ENCODE measurements at places on chromosomes 7 and 10.

DNA sequence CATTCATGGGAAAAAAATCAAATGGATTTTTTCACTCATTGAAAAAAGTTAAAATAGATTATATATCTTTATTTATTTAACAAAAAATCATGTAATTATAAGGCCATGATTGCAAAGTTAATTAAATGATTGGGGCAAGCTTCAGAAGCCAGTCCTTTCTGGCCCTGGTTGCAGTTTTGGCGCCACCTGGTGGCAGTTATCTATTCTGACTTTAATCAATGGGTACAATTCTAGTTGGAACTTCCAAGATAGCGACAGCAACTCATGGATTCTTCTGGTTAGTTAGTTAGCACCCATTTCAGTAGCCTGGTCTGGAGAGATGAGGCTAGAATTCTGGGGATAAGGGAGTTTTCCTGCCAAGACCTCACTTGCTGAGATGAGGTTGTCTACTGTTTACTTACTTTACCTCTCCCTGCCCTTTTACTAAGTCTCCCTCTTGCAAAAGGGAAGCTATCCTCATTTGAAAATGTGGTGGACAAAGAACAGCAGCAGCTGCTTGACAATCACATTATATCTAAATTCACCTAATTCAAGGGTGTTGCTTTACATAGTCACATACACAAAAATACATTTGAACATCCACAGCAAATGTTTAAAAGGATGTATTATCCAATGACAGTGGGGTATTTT is 42.3 kb downstream of the NOC3L start:
- DNase-seq: peak; percentile 60

DNA sequence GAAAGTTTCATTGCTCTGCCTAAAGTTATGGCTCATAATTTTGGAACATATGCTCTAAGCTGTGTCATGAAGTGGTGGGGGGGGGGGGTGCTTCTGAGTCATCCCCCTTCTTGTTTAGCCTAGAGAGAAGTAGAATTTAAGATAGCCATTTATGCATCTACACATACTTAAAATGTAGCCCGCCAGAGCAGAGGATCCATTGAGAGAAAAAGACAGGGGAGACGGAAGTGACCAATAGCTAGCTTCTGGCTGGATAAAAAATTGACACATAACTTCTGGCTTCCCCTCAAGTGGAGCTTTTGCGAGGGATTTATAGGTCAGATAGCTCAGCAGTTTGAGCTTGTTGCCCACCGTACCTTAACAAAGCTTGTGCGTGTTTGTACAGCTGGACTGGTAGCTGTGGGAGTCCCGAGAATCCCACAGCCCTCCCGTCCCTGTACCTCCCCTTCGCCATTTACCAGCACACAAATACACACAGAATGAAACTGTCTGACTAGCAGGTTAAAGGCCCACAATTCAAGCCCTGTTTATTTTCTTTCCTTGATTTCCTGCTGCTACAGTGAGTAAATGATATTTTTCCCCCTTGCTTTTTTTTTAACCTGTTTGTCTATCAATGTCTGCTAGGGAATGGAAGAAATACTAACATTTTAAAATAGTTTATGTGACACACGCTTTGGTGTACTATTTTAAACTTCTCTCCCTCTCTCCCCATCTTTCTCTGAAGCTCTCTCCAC is 232.6 kb upstream of the FERD3L start:
- DNase-seq: no peak

DNA sequence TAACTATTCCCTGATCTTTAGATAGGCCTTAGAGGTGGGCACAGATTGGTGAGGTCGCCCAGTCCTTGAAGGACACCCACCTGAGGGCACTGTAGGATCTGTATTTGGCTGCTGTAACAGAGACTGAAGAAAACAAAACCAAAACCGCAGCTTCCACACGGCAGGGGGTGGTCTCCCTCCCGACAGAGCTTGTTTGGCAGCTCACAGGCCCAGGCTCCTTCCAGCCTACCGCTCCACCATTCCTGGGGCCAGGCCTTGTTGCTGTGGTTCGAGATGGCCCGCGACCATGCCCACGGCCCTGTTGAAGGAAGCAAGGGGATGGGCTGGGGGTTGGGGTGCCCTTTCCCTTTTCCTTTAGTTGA is 30.4 kb downstream of the ZNF783 start:
- DNase-seq: no peak

- peak; percentile 16 for DNase-seq
These were observed 94.6 kb upstream of the MACROH2A2 start for GRCh38 chr10:69957886-69958555.

- DNase-seq: no peak
These were observed 133.6 kb upstream of the ASAH2 start for GRCh38 chr10:50384898-50385297.

DNA sequence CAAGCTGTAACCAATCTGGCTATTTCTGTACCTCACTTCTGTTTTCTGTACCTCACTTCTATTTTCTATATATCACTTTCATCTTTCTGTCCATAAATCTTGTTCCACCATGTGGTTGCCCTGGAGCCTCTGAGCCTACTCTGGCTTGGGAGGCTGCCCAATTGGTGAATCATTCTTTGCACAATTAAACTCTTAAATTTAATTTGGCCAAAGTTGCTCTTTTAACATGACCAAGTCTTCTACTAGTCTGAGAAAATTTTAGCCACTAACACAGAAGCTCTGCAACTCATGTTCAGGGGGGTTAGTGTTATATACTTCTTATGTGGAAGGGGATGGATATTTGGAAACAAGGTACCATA is 503.5 kb downstream of the KIF20B start:
- DNase-seq: no peak

GRCh38 chr10:86048973-86049372 is 317.6 kb downstream of the GRID1 start:
- DNase-seq: no peak

DNA sequence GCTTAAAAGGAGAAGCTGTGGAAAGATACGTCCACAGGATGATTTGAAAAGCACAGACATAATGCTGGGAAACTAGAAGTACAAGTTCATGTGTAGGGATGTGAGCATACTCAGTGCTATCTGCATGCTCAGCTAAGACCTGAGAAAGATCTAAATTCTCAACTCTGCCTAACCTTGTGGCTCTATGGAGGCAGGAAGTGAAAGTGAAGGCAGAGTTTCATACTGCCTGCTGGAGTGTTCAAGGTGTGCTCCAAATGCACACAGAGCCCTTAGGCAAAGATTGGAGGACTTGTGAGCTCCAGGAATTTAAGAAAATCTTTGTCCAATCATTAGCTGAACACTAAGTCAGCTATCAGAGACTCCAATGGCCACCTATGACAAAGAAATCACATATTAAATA is 190.9 kb downstream of the RNLS start:
- DNase-seq: no peak

DNA sequence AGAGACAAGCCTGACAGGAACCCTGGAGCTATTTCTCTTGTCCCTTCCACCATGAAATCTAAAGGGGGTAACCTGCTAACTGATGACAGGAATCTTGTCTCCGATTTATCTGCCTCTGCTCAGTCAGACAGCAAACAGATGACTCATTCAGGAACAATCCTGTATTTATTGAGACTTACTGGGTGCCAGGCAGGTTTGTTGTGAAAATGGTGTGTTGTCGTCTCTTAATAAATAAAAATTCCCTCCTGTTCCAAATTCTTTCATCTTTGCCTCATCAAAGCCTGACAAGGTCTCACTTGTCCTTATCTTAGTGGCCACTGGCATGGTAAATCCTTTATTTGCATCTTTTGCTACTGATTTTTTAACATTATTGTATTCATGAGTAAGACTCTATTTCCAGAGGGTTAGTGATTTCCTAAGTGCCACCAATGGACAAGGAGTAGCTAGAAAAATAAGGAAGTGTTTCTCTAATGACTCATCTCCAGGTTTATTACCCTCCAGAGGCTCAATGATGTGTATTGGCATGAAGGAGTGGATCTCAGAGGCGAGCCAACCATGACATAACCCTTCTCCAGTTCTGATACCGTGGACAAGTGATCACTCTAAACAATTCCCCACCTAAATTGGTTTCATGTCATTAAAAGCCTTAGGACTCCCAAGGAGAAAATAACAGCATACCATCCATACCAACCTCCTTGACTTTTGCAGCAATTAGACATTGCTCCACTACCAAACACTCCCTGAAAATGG is 724.0 kb downstream of the GRID1 start:
- DNase-seq: no peak

DNA sequence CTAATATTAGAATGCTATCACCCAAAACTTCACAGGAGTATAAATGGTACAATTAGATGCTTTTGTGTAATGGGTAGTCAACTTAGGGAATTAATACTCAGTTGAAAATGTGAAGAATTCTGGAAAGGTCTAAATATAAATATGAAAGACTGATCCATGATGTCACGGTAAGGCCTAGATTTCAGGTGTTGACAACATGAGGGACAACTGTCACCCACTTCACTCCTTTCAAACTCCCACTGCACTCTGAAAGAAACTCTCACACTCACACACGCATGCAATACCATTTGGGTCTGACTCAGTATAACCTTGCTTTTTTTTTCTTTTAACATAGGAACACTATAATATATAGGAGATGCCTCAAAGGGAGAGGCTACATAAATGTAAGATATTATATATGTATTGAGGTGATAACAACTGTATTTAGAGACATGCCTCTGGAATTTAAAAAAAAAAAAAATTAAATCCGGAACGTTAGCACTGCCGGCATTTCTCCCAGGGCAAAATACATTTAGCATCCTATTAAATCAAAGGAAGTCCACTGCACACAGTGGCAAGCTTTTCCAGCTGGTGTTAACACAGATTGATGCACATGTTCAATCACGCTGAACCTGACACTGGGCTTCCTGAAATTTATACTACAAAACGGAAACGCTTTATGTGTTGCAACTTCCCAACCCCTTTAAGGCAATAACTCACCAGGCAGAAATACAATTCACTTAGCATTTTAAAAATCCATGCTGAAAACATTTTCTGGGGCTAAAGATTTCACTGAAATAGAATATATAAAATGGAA is 74.9 kb downstream of the RSU1 start:
- no peak for DNase-seq

GRCh38 chr7:84412161-84412969 is 217.8 kb upstream of the SEMA3A start:
- DNase-seq: no peak

GRCh38 chr7:130366564-130366963 is 13.7 kb upstream of the CPA1 start:
- no peak for DNase-seq

- DNase-seq: no peak
These were observed 548.8 kb upstream of the KCND2 start for GRCh38 chr7:119724041-119724792.

- DNase-seq: no peak
These were observed 58.9 kb upstream of the FOXI2 start for GRCh38 chr10:127678091-127678490.

DNA sequence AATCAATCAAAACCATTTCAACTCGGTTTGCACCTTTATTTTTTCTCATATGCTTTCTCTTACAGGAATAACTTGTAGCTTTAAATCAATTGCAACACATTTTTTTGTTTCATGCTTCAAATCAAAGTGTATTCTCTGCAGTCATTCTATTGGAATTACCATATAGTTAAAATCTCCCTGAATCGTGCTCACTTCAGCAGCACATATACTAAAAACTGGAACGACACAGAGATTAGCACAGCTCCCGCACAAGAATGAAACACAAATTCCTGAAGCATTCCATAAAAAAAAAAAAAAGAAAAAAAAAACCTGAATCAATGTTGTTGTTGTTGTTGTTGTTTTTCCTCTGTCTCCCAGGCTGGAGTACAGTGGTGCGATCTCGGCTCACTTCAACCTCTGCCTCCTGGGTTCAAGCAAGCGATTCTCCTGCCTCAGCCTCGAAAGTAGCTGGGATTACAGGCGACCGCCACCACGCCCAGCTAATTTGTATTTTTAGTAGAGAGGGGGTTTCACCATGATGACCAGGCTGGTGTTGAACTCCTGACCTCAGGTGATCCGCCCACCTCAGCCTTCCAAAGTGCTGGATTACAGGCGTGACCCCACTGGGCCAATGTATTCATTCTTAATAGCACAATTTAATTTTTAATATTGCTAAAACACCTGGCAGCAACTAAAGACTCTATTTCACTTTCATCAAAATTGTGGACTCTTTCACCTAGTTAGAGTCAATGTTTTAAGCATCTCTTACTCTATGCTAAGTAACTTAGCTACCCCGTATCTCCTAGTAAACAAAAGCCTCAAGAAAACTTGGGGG is 26.3 kb downstream of the ANKRD61 start:
- no peak for DNase-seq

- DNase-seq: no peak
These were observed 90.3 kb downstream of the INPP5A start for GRCh38 chr10:132627666-132628531.

GRCh38 chr10:60757420-60757895 is 20.8 kb upstream of the CDK1 start:
- DNase-seq: no peak

- DNase-seq: no peak
These were observed 30.9 kb downstream of the GRID2IP start for GRCh38 chr7:6520163-6520981.

GRCh38 chr10:95221124-95221523 is 27.1 kb downstream of the ACSM6 start:
- DNase-seq: no peak

GRCh38 chr10:11598712-11599397 is 12.6 kb downstream of the USP6NL start:
- DNase-seq: no peak

DNA sequence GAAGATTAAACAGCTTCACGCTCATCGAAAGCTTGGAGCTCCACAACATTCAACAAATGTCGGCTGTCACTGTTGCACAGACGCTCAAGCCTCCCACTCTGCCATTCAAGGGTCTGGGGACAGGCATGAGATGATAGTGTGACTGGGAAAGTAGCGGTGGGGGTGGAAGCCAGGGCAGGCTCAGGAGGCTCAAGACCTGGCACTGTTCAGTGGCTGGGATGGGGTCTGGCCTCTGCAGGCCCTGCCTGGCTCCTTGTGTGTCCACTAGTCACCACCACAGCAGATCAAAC is 13.5 kb upstream of the GTPBP4 start:
- no peak for DNase-seq

DNA sequence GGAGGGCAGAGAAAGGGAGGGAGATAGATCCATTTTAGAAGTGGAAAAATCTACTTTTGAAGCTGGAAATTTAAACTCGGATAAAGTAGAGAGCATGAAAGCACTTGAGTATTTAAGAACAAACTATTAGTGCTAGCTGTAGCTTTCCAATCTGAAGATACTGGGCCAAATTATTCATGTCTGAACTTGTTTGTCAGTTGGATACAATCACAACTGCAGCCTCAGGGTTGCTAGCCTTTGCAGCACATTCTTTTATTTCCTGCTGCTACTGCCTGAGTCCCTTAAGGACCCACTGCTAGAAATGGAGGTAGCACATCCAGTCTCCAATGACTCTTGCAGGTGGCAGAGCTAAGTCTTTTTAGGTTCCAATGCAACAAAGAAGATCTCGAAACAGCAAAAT is 8.3 kb upstream of the SLC25A13 start:
- no peak for DNase-seq

DNA sequence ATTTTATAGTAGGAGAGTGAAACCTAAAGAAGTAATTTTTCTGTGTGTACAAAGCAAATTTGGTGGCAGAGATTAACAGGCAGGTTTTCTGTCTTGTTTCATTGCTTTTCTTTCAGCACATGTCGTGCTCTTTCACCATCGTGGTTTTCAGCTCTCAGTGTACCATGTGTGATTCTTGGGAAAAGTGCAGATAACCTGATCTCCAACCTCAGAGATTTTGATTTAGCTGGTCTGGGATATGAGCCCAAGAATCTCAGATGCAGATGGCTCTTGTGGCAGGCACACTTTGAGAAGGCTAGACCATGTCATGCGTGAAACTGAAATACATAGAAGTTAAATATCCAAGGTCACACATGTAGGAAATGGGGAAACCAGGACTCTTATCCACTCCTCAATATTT is 317.4 kb downstream of the EXOC4 start:
- no peak for DNase-seq

GRCh38 chr10:31866118-31866670 is 62.4 kb downstream of the ARHGAP12 start:
- no peak for DNase-seq
